ENCODE measurements at places on chromosomes 1 and 21.

DNA sequence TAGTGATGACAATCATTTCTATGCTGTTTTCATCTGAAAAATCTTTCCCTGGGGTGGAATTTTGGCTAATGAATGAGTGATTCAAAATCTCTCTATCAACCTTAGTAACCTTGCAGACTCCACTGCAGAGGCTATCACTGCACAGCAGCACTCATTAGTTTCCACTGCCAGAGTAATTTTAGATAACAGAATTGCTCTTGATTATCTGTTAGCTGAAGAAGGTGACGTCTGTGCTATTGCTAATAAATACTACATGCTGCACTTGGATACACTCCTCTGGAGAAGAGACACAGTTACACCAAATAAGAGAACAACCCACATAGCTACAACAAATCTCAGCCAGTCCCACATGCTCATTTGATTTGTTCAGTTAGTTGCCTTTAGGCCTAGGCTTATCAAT, 1348.4 kb downstream of the NCAM2 start:
- DNase-seq, result no peak

GRCh38 chr1:94384485-94385265, 33.5 kb upstream of the ABCD3 start:
- DNase-seq, result peak; percentile 14

GRCh38 chr21:34284666-34285065, 79.1 kb upstream of the KCNE2 start:
- DNase-seq, result no peak

DNA sequence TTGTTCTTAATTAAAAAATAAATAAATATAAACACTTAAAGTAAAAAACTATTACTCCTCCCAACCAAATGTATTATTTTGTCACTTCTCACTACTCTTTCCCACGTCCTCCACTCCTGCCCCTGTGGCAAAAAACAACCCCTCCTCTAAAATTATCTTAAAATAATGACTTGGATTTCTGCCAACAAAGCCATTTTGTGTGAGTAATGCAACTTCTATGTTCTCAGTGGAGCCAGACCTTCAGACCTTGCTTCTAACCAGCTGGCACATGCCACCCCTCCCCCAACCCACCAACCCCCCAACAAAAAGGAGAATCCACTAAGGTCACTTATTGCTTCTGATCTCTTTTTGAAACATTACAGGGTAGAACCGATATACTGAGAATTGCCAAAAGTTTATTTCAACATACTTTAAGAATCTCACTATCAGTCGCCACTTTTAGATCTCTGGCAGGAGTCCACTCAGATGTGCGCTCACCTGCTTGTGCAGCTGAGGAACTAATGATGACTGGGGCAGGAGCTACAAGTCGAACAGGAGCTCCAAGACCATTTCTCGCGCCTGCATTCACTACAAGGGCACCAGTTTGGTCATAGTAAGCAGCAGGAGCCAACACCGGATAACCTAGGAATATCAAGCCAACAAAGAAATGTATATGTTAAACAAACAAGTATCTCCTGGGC, 58.3 kb upstream of the SDC3 start:
- DNase-seq, result peak; percentile 17

DNA sequence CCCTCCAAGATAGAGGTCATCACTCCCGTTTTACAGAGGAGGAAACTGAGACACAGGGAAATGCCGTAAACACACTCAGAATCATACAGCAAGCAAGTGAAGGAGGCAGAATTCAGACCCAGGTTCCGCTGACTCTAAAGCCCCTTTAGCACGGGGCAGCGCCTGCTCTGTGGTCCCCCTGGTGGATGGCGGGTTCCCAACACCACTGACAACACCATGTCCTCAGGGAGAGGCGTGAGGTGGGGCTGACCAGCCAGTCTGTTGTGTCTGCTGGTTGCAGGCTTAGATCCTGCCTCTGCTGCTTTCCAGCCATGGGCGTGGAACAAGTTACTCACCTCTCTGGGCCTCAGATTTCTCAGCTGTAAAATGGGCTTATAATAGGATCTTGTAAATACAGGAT, 617.3 kb downstream of the MATN1 start:
- peak; percentile 21 for DNase-seq

Data from A549 (cell line).